Activated naive CD4-positive, alpha-beta T cell treated with anti-CD3 and anti-CD28 coated beads for 36 hours (primary cell): ENCODE measurements at places on chromosomes 7 and 10. TPM values are rescaled to one million over a fixed set of nuclear protein-coding genes. Genes with fewer than 3 reads are reported as not detected.

THSD7A gene
- total RNA-seq, result not detected

SH2B2 gene
- total RNA-seq, result 1.4 TPM

ZPBP gene
- total RNA-seq, result not detected

SKIDA1 gene
- total RNA-seq, result 0.10 TPM

LIPJ gene
- total RNA-seq, result not detected

ADCYAP1R1 gene
- not detected for total RNA-seq

EN2 gene
- not detected for total RNA-seq

C10orf143 gene
- 3.5 TPM for total RNA-seq

NPSR1 gene
- not detected for total RNA-seq

CCDC172 gene
- total RNA-seq, result not detected

IFIT1 gene
- 5.9 TPM for total RNA-seq

DGKI gene
- 2.7 TPM for total RNA-seq

SPDYE5 gene
- total RNA-seq, result not detected
